NCI-H1417 treated with DMSO at 0.1 percent for 48 hours (cell line): ENCODE measurements at places on chromosomes 4 and X.

DNA sequence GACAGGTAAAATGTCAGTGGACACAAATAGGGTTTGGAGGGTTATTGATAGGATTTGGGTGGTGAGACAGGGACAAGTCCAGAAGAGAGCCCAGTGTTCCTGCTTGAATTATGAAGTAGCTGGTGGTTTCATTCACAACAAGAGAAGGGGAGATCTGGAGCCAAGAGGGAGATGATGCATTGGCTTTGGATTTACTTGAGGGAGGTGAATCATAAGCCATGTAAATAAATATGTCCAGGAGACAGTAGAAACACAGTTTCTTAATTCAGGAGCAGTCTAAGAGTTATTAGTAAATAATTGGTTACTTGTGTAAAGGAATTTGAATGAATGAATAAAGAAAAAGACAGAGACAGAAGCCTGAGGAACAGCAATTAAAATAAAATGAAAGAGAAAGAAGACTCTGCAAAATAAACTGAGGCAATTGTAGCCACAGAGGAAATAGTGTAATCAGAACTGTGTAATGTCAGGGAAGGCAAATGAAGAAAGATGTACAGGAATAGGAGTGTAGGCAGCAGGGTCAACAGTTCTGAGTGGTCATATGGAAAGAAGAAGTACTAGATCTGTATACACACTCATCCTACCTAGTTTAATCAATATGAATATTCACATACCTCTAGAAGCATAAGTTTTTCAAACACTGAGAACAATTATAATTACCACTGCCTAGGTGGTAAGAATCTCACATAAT, 50.2 kb upstream of the CXCL8 start:
- DNase-seq, result no peak

DNA sequence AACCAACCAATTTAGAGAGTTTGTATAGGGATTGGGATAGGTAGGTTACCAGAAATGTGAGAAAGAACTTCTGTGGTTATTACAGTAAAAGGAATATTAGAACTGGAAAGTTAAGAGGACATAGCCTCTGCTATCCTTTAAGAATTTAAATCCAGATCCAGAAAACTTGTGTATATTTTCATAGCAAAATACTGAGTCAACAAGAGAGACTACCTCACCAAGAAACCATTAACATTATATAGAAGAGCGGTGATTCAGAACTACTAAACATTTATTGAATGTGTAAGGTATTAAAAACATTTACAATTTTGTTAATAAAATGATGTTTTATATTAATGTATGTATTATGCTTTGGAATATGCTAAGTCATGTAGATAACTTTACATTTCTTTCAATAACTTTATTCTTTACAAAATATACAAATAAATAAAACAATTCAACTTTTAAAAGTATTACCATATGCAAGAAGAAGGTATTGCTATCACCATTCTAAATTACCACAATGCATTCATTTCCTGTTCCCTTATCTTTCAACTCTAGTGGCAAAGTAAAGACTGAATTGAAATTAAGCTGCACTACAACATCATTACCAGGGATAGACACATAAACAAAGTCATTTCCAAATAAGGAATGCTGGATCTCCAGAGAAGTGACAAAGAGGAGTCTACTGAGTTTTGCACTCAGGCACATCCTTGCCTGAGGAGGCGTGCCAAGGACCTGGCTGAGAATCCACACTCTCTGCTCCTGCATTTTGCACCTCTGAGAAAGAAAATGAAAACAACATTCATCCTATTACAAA, 6.1 kb upstream of the BDH2 start:
- no peak for DNase-seq

GRCh38 chr4:155832664-155833063, 33.4 kb downstream of the ASIC5 start:
- DNase-seq, result no peak

DNA sequence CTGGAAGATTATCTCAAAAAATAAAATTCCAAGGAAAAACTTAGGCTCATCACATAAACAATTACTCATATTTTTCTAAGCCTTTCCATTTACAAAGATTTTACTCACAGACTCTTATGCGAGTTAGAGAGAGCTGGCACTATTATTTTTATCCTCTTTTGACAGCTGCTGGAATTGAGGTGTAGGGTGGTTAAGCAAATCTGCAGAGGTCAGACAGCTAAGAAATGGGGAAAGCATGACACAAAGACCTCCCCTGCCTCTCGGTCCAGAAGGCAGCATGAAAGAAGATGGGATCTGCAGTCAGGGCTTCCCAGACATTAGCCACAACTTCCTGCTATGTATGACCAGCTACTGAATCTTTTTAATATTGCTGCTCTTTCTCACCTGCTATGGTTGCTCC, 89.9 kb upstream of the CPEB2 start:
- no peak for DNase-seq

DNA sequence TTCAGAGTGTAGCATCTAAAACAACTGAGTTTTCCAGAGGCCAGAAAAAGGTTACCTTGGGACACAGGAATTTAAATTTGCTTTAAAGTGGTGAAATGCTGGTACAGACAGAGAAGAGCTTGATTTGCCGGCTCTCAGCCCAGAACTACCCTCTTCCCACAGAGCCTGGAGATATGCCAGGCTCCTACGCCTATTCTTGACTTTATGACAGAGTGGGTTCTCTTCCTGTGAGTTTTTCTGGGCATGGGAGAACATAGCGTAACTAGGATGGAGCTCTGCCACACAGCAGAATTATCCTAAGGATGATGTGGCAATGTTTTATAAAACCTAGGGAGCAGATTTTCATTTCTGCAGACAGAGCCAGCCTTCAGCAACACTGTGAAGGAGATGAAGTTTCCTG, 241.8 kb downstream of the GRIA3 start:
- no peak for DNase-seq

DNA sequence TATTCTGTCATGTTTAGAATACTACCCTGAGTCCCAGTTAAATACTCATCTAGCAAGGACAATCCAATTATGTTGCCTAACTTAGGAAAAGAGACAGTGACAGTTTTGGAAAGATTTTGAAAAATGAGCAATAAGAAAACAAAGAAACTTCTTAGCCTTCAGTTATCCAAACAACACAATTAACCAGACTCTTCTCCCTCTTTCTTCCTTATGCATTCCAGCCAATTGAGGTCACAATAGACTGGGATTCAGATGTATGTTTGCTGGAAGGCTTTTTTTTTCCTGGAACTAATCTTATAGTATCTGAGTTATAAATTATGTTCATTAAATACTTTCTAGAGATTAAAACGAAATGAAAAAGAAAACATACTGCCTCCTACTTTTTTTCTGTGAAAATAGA, 109.6 kb downstream of the GUCY2F start:
- no peak for DNase-seq

DNA sequence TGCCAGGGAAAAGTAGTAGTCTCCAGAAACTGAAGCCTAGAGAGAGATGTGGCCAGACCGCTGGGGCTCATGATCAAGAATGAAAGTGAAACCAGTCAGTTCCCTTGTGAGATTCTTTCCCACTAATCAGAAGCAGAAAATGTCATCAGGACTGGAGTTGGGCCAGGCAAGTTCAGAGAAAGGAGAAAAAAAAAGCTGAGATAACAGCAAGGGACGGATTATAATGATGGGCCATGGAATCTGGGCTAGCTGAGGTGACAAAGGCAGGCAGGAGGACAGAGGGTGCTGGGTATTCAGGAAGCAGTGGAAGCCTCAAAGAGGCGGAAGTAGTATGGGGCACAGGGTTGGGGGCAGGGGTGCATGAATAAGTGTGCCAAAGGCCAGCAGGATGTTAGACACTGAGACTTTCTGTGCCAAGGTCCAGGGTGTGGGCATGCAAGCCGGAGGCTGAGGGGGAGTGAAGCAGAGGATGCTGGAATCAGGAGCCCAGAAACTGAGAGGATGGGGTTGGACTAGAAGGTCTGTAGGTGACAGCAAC, 2.5 kb downstream of the CXorf38 start:
- no peak for DNase-seq

DNA sequence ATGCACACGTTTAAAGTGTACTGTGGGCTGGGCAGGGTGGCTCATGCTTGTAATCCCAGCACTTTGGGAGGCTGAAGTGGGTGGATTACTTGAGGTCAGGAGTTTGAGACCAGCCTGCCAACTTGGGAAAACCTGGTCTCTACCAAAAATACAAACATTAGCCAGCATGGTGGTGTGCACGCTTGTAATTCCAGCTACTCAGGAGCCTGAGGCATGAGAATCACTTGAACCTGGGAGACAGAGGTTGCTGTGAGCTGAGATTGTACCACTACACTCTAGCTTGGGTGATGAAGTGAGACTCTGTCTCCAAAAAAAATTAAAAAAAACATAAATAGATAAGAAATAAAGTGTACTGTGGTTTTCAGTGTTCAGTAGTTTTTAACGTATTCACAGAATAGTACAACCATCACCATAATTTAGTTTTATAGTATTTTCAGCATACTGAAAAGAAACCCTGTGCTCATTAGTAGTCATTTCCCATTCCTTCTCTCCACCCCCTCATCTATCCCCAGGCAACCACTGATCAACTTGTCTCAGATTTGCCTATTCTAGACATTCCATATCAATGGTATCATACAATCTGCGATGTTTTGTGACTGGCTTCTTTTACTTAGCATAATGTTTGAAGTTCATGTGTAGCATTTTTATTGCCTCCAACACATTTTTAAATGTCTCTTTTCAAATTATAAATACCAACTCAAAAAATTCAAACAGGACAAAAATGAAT, 19.1 kb downstream of the SLAIN2 start:
- no peak for DNase-seq

- DNase-seq, result no peak
Measured at GRCh38 chrX:129825746-129826505, 17.8 kb downstream of the ZDHHC9 start.

DNA sequence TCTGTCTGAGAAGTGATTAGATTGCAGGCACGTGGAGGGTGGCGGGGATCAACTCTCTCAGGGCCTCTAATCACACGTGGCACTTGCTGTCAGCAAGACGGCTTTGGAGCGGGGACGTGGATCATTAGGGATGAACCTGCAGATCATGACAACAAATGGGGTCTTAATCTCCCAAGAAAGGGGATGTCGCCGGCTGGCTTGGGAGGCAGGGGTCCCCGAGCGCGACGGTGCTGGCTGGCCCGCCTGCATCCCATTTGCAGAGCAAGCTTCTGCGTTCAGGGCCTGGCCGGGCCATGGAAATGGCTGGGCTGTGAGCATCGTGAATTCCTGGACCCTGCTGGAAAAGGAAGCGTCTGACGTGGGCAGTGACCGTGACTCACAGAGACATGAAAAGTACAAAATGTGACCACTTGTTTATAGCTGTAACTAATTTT, 85.1 kb upstream of the SHOX start:
- DNase-seq, result no peak

DNA sequence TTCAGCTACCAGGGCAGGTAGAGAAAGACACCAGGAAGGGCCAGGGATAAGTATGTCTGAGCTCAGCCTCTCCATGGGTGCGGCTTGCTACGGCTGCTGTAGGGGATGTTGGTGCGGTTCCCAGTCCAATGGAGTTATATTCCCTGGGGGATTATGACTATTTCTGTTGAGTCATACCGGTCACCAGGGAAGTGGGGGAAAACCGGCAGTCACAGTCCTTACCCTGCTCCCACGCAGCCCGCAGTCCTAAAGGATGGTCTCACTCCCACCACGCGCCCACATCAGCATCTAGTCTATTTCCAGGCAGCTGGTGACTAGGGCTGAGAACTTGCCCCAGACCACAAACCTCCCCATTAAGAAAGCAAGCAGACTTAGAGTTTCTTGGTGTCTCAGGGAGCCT, 191.6 kb downstream of the VEGFC start:
- no peak for DNase-seq

DNA sequence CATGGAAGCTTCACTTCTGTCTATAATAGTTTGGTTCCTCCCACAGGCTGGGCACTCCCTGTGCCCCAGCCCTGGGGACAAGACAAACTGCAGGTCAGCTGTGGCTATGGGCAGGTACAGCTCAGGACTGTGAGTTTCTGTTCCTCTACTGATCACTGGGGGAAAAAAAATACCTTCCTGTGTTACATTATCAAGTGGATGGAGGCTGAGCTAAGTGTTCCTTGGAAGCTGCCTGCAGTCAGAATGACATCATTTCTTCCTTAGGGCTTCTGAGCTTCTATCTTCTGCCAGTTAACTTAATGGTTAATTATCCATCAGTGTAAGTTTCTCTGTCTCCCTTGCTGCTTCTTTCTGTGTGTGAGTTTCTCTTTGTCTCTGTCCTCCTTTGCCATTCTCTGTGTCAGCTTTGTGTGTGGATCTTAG, 4.6 kb downstream of the RAB33A start:
- no peak for DNase-seq

GRCh38 chr4:2333916-2334644, 72.2 kb upstream of the MXD4 start:
- no peak for DNase-seq

DNA sequence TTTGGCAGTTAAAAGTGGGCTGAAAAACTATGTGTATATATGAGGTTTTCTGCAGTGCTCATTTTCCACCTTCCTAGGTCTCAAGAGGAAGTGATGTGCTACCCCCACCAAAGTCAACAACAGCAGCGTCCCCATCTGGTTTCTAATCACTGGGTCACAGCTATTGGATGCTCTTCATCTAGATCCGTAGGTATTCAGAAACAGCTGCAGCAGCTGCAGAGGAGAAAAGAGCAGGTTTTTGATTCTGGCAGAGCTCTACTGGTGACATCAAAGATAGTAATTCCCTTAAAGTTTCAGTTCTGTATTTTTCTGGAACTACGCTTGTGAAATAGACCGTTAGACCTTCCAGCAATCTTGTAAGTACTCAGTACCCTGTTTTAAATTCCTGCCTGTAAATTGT, 5.8 kb upstream of the GUCY2F start:
- DNase-seq, result no peak

- no peak for DNase-seq
Measured at GRCh38 chrX:141164406-141164805, 12.5 kb downstream of the LDOC1 start.

GRCh38 chr4:15930314-15930713, 8.2 kb downstream of the FGFBP1 start:
- no peak for DNase-seq

DNA sequence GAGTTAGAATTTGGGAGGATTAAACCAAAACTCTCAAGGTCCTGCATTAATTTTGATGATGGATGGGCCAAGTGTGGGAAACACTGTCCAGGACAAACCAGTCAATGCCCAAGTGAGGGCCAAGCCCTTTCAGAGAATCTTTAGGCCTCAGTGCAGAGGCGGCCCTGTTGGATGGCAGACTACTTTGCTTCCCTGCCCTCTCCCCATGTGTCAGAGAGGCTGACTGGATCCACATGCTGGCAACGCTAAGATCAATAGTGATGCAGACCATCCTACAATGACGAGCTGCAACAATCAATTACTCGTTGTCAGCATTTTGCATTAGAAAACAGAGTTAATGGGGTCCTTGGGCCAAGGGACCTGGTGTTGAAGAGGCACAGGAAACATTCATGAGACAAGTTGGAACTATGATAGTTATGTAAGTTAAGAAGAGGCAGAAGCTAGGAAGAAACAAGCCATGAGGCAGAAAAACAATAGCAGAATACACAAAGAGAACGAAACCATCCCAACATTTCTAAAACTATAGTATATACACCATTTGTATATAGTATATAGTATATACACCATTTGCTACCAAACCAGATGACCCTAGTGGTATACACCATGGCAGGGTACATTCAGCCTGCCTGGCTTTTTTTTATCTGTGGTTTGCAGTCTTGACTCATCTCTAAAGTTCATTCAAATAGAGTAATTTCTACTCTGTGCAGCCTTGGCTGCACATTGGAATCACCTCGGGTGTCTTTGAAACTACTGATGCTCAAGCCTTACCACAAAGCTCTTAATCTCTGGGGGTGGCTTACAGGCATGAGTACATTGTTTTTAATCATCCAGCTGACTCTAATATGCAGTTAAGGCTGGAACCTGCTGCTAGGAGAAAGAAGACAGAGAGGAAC, 147.7 kb upstream of the GYPA start:
- no peak for DNase-seq

GRCh38 chr4:172950990-172951389, 217.6 kb upstream of the GALNT7 start:
- no peak for DNase-seq
